HT-29 (cell line): ENCODE measurements at places on chromosomes 1 and 21. TPM values are rescaled to one million over a fixed set of nuclear protein-coding genes. Genes with fewer than 3 reads are reported as not detected.

The SLC2A5 gene
- not detected in 2 replicates for total RNA-seq

The MFAP2 gene
- total RNA-seq, result 0.08 and 0.33 TPM in 2 replicates

The FAM43B gene
- total RNA-seq, result not detected in 2 replicates

The ARMH1 gene
- 0.15 and 0.99 TPM in 2 replicates for total RNA-seq

The KRTAP19-1 gene
- total RNA-seq, result not detected in 2 replicates

The LCE1C gene
- total RNA-seq, result not detected in 2 replicates

The FABP3 gene
- total RNA-seq, result not detected in 2 replicates

The AGO4 gene
- 2.8 and 3.3 TPM in 2 replicates for total RNA-seq

The CLEC20A gene
- total RNA-seq, result not detected in 2 replicates

The AMY1A gene
- total RNA-seq, result not detected in 2 replicates

The GNG12 gene
- total RNA-seq, result 31.1 and 32.1 TPM in 2 replicates

The LHX8 gene
- total RNA-seq, result not detected in 2 replicates

The OR10Z1 gene
- total RNA-seq, result not detected in 2 replicates

The LCE1F gene
- not detected in 2 replicates for total RNA-seq

The KLF17 gene
- total RNA-seq, result not detected in 2 replicates

The KIAA1614 gene
- 0.65 TPM in 1 of 2 replicates, not detected in the other for total RNA-seq

The GBP4 gene
- total RNA-seq, result 0.23 and 0.47 TPM in 2 replicates

The AJAP1 gene
- not detected in 2 replicates for total RNA-seq

The CFHR5 gene
- total RNA-seq, result not detected in 2 replicates
